ENCODE measurements at places on chromosomes 7 and 10.

DNA sequence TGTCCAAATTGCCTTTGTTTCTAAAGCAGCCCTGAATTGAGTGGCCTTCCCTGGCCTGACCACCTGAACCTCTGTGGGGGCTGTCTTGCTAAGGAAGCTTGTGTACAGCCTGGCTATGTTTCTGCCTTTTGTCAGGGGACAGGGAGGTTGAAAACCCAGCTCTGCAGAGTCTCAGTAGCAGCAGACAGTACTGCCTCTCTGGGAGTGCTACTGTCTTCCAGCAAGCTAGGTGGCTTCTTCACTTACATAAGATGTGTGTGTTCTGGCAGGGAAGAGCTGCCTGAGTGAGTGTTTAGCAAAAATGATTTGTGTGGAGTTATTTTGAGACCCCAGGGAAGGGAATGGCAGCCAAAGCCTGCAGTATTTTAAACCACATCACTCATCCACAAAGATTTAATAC is 57.4 kb downstream of the LRRC4 start:
- no peak for DNase-seq

GRCh38 chr10:54799506-54799905 is 1.5 kb downstream of the PCDH15 start:
- DNase-seq: no peak

DNA sequence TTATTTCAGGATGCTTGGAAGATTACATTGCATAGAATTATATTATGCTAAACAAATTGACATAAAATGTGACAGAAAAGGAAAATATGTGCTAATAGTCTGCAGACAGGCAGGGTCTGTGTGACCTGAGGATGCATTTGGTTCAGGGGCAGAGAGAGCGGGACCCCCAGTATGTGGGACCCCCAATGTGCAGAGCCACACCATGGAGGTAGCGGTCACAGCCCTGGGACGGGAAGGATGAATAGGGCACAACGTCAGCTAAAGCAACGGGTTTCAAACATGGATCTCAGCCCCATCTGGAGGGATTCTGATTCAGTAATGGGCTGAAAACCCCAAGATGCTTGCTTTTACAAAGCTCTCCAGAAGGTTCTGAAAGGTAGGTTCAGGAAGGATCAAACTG is 251.8 kb upstream of the ADARB2 start:
- no peak for DNase-seq

- no peak for DNase-seq
Observed at GRCh38 chr7:130521258-130521951, 29.5 kb downstream of the MEST start.

DNA sequence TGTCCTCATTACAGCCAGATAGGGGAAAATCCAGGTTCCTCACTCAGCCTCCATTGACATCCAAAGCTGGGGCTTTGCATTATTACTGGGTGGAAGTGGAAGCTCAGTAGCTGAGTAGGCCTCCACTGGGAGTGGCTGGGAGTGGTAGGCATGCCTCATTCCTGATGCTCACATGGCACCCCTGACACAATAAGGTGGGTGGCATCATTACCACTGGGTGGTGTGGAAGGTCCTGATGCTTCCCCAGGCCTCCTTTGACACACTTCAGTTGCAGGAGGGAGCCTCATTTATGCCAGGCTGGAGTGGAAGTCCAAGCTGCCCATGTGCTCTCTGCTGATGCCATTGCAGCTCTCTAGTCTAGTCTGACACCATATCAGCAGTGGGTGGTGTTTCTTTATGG is 48.2 kb upstream of the GPR141 start:
- DNase-seq: no peak

- DNase-seq: no peak
Observed at GRCh38 chr7:41333511-41333910, 369.4 kb downstream of the INHBA start.

- DNase-seq: no peak
Observed at GRCh38 chr7:117017702-117018266, 64.5 kb downstream of the ST7 start.
